Neural crest cell (in vitro differentiated cells): ENCODE measurements at places on chromosomes 11 and 22.

GRCh38 chr22:48841881-48842582 is 985.6 kb downstream of the BRD1 start:
- no peaks in the 10 kb centered on the region for H3K27me3 ChIP-seq
- H3K4me1 ChIP-seq, result no peaks in the 10 kb centered on the region
- H3K4me3 ChIP-seq, result no peak overlapping the region
- no peaks in the 10 kb centered on the region for H3K36me3 ChIP-seq
- H3K27ac ChIP-seq, result no peak overlapping the region

- peak overlapping the region; percentile 85 for H3K4me3 ChIP-seq
- H3K27me3 ChIP-seq, result peaks cover 28% of the 10 kb centered on the region
- no peak overlapping the region for H3K27ac ChIP-seq
- H3K4me1 ChIP-seq, result peaks cover 17% of the 10 kb centered on the region
Observed at GRCh38 chr11:65183201-65183891, 1.6 kb downstream of the CAPN1 start.

DNA sequence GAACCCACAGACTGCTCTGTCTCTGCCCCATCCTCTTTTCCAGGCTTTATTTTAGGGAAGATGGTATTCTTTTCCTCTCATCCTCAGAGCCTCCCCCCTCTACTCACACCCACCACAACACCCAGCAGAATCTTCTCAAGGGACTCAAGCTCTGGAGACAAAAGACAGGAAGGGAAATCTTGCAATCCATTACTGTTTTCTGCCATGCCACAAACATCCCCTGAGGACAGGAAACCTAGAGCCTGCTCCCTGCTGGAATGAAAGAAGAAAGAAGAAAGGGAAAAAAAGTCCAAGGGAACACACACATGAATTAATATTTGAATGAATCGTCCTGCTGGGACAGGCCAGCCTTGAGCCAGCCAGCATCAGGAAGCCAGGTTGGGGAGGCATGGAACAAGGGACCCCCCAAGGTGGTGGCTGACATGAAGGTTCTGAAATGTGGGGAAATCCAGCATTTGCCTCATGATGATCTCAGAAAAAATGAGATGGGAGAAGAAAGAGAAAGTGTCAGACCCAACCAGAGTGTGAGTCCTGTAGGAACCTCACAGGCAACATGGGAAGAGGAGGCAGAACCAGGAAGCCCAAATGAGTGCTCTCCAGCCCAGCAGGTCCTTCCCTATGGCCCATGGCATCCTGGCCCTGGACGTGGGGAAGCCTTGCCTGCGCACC is 34.0 kb downstream of the SLCO2B1 start:
- peak overlapping the region; percentile 81 for H3K27ac ChIP-seq
- no peaks in the 10 kb centered on the region for H3K36me3 ChIP-seq
- no peak for DNase-seq
- peaks cover 23% of the 10 kb centered on the region for H3K4me1 ChIP-seq
- H3K4me3 ChIP-seq, result no peak overlapping the region
- H3K27me3 ChIP-seq, result no peaks in the 10 kb centered on the region

DNA sequence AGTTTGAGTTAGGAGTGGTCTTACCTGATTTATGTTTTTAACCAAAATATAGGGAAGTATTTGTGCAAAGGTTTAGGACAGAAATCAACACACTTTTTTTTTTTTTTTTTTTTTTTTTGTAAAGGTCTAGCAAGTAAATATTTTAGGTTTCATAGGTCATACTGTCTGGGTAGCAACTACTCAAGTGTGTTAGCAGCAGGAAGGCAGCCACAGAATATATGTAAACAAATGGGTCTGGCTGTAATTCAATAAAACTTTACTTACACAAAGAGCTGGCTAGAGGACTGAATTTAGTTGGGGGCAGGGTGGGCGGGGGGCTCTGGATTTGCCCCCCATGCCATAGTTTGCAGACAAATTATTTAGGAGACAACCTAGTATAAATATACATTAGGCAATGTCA is 510.4 kb downstream of the NELL1 start:
- no peak overlapping the region for H3K4me3 ChIP-seq
- no peaks in the 10 kb centered on the region for H3K36me3 ChIP-seq
- no peaks in the 10 kb centered on the region for H3K4me1 ChIP-seq
- no peak for DNase-seq
- H3K27me3 ChIP-seq, result peaks cover 3% of the 10 kb centered on the region
